ENCODE measurements at places on chromosomes 1 and 21.

- no peak for DNase-seq
These were observed 22.0 kb upstream of the BLACAT1 start for GRCh38 chr1:205477759-205478247.

GRCh38 chr1:94792473-94793295, 27.5 kb upstream of the SLC44A3 start:
- DNase-seq, result no peak

DNA sequence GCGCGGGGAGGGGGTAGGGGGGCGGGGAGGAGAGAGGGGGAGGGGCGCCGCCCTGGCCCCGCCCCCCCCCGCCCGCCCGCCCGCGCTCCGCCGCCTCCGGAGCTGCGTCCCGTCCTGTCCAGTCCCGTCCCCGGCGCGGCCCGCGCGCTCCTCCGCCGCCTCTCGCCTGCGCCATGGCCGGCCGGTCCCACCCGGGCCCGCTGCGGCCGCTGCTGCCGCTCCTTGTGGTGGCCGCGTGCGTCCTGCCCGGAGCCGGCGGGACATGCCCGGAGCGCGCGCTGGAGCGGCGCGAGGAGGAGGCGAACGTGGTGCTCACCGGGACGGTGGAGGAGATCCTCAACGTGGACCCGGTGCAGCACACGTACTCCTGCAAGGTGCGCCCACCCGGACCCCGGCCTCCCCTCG, at the start of gene AGRN:
Gene AGRN, plus strand, starts transcription at position 121 of the 405 bp plus-strand sequence. Its CDS starts 53 bp downstream, at position 174.
- no peak for DNase-seq

DNA sequence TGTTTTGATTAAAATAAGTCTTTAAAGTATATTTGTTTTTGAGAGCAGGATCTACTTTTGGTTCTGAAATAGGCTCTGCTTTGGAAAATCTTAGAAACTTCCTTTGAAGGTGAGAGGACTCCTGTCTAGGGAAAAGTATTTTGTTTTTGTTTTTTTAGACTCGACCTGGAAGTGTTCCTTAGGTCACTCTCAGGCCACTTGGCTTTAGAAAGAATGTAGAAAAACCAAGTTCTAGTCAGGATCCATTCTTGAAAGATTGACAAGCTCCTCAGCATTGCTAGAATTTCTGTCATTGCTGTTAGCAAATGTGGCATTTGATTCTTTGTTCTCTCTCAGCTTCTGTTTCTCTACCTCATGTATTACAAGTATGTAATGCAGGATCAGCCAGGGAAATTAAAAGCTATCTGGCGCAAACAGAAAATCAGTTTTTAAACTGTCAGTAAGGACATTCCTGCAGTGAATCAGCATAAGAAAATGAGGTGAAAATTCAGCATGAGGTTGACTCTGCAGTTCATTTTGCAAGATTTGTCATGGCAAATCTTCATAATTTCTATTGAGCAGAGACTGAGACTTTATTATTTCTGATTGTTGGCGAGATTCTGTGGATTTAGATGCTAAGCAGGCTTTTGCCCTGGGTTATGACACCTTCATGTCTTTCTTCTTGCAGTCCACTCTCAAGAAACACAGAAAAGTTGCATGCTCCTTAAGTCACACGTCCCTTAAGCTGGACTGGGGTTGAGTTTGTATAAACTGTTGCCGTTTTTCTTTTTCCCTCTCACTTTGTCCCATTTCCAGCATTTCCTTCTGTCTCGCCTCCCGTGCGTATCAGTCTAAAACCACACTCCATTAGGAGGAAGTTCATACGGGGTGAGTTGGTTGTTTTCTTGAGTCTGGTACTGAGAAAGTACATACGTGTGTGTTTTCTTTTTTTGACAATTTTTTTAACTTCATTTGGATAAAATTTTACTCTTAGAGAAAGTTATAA, 12.6 kb downstream of the NTPCR start:
- no peak for DNase-seq

GRCh38 chr1:170618421-170618820, 45.5 kb upstream of the PRRX1 start:
- no peak for DNase-seq

GRCh38 chr1:195113471-195113870, 1494.8 kb downstream of the KCNT2 start:
- DNase-seq, result no peak

DNA sequence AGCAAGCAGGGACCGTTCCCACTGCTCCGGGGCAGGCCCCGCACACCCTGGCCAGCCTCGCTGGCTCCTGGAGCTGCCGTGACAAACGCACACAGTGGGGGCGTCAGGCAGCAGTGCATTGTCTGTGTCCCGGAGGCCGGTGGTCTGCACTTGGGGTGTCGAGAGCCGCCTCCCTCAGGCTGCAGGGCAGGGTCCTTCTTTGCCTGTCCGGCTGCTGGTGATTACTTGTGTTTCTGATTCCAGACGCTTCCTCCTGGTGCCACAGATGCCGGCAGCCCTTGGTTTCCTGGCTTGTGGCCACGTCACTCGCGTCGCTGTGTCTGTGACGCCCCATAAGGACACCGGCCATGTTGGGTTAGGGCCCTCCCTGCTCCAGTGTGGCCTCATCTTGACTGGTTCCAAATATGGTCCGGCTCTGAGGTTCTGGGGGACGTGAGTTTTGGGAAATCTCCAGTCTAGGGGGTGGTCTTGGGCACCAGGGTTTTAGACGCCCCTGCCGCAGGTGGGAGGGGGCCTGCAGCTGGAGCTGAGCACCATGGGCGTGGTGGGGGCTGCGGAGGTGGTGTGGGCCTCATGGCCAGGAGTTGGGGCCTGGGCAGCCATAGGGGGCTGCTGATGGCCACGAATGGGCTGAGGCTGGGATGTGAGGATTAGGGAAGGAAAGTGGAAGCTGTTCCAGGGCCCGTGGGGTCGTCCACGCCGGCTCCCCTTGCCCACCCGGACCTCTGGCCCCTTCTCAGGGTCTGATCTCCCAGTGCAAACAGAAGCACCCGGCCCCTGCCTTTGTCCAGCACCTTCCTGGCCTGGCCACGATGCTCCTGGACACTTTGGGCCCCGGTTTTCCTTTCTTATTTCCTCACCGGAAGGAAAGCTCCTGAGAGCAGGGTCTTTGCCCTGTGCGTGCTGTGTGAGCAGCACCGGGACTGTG, 41.0 kb downstream of the SLX9 start:
- no peak for DNase-seq

GRCh38 chr1:63248216-63248615, 74.2 kb upstream of the FOXD3 start:
- DNase-seq, result no peak

- DNase-seq, result no peak
These were observed 117.0 kb downstream of the ST6GALNAC3 start for GRCh38 chr1:76191561-76191960.

GRCh38 chr1:109802136-109802900, 38.6 kb upstream of the EPS8L3 start:
- DNase-seq, result no peak

GRCh38 chr1:213568929-213569815, 418.6 kb upstream of the PROX1 start:
- DNase-seq, result no peak

GRCh38 chr1:211305044-211305443, 21.6 kb upstream of the TRAF5 start:
- no peak for DNase-seq

DNA sequence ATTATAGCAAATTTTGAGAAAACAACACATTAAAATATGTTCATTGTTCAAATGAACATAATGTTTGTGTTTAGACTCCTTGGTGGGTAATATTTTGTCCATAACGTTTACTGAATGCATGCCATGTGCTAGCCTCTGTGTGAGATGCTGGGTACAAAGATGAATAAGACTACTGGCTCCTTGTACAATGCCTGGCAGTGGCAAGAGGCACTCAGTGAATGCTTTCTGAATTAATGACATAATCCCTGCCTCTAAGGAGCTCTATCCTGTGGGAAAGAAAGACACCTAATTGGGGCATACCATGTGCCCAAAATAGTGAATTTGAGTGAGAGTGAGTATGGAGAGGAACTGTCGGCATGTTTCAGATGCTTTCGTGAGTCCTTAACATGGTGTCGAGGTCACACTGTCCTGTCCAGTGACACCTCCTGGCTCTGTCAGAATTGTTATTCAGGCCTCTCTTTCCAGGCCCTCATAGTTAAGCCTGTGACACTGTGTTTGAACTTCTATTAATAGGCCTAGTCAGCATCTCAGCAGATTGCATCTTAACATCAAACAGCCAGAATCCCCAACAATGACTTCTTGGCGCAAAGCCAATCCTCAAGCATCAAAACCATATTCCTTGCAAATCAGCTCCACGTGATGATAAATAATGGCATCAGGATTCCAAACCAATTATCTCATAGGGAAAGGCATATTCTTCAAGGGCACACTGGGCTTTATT, 32.8 kb upstream of the S1PR1 start:
- DNase-seq, result no peak

GRCh38 chr1:147575376-147575775, 34.1 kb downstream of the BCL9 start:
- no peak for DNase-seq

DNA sequence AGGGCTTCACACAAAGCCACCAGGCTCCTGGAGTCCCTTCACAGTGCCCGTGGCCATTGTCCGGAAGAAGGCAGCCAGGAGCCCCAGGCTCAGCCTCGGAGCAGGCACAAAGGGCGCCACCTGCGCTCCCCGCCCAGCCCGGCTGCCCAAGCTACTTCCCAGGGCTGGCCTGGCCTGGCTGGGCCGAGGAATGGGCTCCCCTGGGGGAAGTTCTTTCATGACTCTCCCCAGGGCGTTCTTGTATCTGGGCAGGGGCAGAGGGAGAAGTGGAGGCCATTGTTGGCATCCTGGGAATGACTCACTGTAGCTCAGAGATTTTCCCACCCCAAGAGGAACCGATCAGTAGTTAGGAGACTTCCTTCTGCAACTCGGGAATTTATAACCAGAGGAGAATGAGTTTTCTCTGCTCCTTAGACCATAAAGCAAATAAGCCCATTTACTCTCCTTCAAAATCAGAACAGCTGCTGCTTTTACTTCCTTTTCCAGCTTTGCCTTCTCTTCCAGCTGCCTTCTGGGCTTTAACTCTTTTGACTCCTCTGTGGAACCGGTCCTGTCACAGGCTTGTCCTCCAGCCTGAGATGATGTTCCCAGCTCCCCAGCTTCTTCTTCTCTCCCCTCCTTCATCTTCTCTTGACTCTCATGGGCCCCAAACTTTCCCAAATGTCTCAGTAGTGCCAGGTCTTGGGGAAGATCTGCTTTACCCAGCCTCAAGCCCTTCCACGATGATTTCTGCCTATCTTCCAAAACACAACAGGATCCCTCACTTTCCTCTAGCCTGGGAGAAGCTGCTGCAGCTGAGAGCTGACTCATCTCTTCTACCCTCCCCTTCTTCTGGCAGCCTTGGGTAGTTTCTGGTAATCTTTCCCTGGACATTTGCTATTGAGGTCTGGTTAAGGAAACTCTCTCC, 118.7 kb upstream of the CD34 start:
- no peak for DNase-seq

DNA sequence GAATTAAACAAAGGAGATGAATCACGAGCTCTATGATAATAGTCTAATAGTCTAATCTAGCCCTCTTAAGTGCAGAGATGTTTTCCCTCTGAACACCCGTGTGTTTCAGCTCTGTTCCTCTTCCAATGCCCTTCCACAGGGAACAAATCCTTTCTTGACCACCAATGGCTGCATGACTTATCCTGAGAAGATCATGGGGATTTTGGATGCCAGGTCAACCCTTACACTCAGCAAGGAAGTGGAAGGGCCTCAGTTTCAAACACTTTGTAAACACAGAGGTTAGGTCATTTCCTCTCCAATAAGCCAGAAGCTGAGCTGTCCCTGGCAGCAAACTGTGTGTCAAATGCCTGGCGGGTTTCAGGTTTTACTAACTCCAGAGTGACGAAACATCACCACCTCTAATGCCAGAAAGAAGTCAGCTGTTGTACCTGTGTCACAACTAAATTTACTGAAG, 200.0 kb downstream of the GABPA start:
- no peak for DNase-seq

DNA sequence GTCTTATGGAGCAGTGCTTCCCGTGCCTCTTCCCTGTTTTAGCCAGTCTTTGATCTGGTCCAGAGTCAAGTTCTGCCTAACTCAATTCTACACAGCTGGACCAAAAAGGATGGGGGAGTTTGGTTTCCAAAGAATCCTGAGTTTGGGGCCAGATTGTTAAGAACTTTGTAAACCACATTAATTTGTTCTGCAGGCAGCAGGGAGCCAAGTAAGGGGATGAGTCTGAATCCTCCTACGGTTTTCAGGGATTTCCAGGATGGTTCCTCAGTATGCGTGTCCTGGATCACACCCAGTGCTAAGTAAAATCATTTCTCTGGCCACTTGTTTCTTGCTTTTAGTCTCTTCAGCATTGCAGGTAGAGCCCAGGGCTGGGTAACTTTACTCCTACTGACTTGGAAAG, 26.1 kb upstream of the GJA5 start:
- no peak for DNase-seq

DNA sequence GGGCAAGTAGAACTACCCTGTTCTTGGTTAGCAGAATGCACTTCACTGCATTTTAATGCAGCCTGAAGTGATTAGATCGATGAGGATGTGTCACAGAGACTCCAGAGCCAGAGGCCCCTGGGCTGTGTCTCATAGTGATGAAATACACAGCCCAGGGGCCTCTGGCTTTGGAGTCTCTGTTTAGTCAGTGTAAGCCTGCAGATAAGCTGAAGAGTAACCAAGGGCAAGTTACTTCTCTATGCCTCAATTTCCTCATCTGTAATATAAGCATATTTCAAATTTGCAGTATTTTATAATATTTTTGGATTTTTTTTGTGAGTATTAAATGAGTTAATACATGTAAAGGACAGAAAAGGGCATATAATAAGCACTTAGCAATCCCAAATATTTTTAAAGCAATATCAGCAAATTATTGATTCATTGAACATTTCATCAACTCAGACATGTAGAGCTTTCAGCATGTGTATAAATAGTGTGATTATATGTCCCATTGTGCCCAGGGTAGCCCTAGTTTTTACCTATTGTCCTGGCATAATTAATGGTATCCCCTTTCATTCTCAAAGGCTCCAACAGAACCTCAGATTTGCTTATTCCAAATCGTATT, 23.6 kb upstream of the APOBEC4 start:
- no peak for DNase-seq

- DNase-seq, result no peak
These were observed 3.0 kb downstream of the CTSS start for GRCh38 chr1:150762552-150762951.

DNA sequence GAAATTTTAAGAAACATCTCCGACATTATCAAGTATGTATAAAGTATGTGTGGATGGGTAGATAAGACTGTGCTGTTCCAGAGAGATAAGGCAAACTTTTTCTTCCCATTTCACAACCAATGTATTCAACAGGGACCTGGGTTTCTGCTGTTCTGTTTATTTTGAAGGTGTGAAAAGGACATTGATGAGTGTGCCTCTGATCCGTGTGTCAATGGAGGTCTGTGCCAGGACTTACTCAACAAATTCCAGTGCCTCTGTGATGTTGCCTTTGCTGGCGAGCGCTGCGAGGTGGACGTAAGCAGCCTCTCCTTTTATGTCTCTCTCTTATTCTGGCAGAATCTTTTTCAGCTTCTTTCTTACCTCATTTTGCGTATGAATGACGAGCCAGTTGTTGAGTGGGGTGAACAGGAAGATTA, 174.0 kb downstream of the CRB1 start:
- DNase-seq, result no peak

Data from stimulated activated CD4-positive, alpha-beta T cell treated with anti-CD3 and anti-CD28 coated beads, Interleukin-1b, Interleukin-23, amount 100 ng/mL, for 1 hour (primary cell).